ENCODE measurements at places on chromosomes 3 and 15.
A peak's percentile ranks its signal among the peaks of the same experiment; 100 is the strongest.

- no peak for DNase-seq
Measured at GRCh38 chr3:125107363-125107762, 51.6 kb upstream of the HEG1 start.

DNA sequence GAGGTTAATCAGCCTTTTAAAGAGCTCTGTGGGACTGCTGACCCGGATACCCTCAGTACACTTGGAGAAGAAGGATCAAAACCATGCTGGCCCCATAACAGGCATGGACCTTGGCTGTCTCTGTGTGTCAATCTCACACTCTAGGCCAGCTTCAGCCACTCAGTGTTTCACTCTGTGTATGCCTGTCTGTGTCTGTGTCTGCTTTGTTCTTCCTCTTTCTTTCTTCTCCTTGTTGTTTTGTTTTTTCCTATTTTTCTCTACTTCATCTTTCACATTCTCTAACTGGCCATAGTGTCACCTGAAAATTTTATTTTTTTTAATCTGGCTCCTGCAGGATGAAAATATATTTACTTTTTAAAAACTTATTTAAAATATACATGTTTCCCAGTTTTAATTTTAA, 51.1 kb downstream of the SERP1 start:
- DNase-seq: no peak

GRCh38 chr3:11779626-11780025, 67.1 kb downstream of the TAMM41 start:
- DNase-seq: no peak

DNA sequence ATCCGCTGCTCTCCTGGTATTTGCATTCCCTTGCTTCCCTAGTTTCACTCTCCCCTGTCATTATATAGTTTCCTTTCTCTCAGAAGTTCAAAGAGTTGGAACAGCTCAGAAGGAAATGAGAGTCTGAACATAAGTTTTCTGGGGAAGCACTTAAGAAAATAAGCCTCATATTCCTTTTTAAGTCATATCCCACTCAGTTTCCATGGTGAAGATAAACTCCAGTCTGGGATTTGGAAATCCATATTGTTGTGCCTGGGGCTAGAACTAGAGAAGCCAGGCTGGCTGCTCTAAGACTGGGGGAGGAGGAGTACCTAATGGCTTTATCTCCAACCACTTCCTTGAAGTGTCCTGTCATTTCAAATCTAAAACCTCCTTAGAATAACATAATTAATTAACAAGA, 134.2 kb upstream of the ALCAM start:
- DNase-seq: no peak

GRCh38 chr3:141240286-141240685, 8.7 kb downstream of the PXYLP1 start:
- DNase-seq: no peak

- no peak for DNase-seq
Measured at GRCh38 chr3:12797892-12798558, 1.5 kb downstream of the CAND2 start.

- no peak for DNase-seq
Measured at GRCh38 chr3:141686466-141687291, 51.4 kb upstream of the RNF7 start.

- DNase-seq: no peak
Measured at GRCh38 chr3:153379516-153379915, 217.5 kb downstream of the RAP2B start.

- DNase-seq: no peak
Measured at GRCh38 chr3:55013145-55013925, 85.5 kb upstream of the LRTM1 start.

DNA sequence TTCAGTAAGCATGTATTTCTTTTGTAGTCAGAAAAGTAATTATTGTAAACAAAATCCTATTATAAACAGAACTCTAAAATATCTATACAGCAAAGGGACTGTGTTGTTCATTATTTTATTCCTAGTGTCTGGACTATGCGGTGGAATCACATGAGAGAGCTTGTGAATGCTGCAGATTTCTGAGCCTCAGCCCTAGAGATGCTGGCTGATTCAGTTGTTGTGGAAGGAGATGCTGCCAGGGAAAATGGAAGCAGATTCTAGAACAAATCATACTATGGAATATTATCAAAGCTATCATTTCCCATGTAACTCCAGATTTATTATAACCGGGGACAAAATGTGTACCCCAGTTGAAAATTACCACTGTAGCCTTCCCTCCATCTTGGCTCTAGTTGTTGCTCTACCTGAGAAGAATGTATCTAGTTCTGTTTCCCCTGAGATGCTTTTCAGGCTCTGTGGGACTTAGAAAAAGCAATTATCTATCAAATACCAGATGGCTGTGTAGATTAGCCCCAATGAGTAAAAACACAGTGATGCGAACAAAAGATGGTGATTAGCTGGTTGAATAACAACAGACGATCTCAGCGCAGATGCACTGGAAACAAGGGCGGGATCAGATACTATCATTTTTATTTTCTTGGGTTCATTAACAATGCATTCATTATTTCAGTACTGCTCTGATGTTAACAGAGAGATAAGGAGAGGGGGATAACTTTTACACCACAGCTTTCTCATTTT, 131.3 kb downstream of the TMEM108 start:
- DNase-seq: no peak

GRCh38 chr3:193771011-193771652, 178.1 kb downstream of the OPA1 start:
- DNase-seq: no peak

DNA sequence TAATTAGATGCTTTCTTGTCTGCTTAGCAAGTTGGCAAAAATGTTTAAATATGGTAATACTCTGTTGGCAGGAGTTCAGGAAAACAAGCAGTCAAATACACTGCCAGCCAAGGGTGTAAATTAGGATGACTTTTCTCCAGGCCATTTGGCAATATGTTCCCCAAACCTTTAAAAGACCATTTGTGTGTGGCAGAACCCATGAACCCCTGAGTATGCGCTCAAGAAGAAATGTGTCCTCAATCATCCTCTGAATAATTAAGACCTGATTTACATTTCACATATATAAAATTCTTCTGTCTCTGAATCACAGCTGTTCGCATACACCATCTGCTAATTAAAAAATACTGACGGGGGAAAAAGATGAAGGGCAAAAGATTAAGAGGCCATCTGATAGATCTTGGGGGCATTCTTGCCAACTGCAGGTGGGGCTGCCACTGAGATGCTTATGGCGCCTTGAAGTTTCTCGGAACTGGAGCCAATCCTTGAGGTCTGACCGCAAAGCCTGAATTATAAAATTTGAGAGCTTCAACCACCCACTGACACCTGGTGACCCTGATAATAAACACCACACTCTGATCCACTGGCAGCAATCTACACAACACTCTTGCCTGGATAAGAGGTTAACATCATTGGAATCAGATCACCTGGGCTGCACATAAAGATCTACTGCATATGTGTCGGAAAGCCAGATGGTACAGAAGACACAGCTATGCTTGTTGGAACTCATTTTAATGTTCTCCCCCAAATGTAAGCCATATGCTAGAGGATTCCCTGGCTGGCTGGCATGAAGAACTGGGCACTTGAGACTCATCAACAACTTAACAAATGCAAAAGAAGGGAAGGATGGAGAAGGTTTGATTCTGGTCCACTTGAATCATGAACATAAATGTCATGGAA, 190.6 kb downstream of the OSBPL10 start:
- no peak for DNase-seq

- DNase-seq: no peak
Measured at GRCh38 chr15:25243800-25244097, 195.1 kb downstream of the UBE3A start.

GRCh38 chr3:195258449-195259153, 12.4 kb downstream of the XXYLT1 start:
- no peak for DNase-seq

- no peak for DNase-seq
Measured at GRCh38 chr3:64489361-64490044, 198.3 kb downstream of the ADAMTS9 start.

GRCh38 chr15:67407786-67408185, 113.1 kb upstream of the C15orf61 start:
- DNase-seq: no peak

DNA sequence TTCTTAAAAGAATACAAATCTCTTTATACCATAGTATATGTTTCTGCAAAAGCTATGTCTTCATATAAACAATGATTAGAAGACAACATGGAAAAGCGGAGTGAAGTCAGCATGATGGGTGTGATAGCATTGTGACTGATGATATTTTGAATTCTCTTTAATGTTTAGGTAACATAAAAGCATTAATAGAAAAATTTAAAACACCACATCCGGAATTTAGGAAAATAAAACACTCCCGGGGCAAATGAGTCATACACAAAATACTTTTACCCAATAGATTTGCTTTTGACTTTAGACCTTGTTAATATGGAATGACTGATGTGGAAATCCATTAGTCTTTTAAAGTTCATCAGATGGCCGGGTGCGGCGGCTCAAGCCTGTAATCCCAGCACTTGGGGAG, 134.7 kb downstream of the P3H2 start:
- no peak for DNase-seq

GRCh38 chr15:48427960-48428547, 96.8 kb downstream of the DUT start:
- DNase-seq: no peak

DNA sequence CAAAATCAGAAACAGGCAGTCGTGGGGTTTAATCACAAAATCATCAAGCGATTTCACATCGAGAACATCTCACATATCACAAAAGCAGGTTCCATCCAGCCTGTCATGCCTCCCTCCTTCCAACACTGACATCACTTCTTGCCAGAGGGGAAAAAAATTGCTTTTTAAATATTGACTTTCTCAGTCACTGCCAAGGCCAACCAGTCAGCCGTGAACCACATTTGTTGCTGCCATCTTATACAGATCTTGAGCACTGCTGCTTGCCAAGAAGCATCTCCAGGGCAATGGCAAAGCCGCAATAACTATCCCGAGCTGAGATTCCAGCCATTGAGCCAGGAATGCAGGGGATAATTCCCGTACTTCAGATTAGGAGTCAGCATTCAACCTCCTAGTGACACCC, 174.6 kb downstream of the ANXA2 start:
- no peak for DNase-seq

- no peak for DNase-seq
Measured at GRCh38 chr3:133505813-133506212, 67.7 kb upstream of the CDV3 start.

GRCh38 chr15:67082007-67082536, 16.7 kb downstream of the SMAD3 start:
- peak; percentile 47 for DNase-seq

DNA sequence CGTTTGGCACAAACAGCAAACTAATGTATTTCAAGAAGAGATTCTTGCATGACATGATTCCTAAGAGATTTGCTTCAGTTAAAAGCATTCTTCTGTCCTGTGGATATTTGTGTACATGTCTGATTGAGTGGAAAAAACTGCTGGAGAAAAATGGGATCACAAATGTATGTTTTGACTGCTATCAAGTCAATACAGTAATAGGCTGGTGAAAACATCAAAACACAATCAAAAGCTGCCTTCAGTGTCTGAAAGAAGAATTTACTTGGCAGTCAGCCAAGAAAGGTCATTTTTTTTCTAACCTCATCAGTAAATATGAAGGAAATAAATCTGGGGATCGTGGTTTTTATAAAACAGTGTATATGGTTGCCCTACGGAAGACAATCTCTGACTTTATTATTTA, 1214.8 kb downstream of the NSUN3 start:
- no peak for DNase-seq

DNA sequence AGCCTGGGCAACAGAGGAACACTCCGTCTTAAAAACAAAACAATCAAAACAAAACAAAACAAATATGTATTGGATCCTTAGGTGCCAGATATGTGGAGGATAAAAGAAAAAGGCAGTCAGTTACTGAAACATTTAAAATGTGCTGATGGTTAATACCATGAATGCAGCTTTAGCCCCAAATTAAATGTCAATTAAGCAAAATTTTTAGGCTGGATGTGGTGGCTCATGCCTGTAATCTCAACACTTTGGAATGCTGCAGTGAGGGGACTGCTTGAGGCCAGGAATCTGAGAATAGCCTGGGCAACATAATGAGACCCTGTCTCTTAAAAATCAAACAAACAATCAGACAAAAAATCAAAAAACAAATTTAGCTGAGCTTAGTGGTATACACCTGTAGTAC, 8.5 kb upstream of the CHMP2B start:
- no peak for DNase-seq

DNA sequence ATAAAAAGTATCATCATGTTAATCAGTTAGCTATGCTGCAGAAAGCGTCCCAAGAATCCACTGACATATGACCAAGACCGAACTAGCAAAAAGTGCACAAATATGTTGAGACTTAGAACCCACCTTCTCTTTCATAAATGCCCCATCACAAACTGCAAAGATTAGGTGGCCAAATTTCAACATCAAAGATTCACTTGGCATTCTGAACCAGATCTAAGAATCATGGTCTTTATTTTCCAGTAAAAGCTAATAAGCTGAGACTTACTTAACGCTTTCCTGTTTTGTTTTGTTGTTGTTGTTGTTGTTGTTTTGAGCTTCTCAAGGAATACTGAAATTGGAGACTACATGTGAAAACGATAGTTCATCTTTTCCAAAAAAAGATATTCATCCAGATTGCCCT, 62.4 kb downstream of the ZBTB20 start:
- no peak for DNase-seq

GRCh38 chr3:10933805-10934481, 58.6 kb upstream of the SLC6A1 start:
- no peak for DNase-seq

DNA sequence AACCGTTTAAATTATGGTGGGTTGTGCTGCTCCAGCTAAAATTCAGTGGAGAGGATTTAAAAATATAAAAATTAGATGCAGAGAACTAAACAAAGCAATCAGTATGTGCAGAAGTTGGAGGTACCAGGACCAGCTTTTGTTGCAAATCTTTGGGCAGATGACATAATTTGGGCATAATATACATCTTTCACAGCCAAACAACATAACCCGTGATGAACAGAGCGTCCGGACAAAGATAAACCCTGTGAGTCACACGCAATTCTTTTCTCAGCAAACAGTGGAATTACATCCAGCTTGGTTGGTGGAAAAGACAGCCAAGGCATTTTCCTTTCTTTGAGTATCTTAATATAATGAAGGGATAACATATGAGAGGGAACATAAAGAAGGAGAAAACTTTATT, 419.4 kb upstream of the ADAMTS9 start:
- DNase-seq: no peak

- DNase-seq: no peak
Measured at GRCh38 chr3:113254171-113254947, 43.0 kb downstream of the BOC start.

- no peak for DNase-seq
Measured at GRCh38 chr3:189948724-189949045, 172.0 kb downstream of the P3H2 start.
